ENCODE measurements at places on chromosomes 11 and 22.

DNA sequence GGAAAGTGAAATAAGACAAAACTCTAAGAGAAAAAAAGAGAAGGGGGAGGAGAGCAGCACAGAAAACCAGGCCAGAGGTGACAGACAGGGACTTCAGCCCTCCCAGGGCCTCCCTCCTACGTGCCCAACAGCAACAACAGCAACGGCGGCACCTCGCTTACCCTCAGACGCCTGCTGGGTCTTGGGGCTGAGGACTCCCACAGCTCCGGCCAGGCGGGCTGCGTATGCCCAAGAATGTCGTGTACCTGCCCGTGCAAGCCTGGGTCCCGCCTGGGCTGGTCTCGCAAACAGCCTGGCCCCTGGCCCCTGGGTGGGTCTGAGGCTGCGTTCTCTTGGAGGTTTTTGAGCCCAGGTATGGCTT is 30.5 kb downstream of the ARAP1 start:
- DNase-seq = no peak

DNA sequence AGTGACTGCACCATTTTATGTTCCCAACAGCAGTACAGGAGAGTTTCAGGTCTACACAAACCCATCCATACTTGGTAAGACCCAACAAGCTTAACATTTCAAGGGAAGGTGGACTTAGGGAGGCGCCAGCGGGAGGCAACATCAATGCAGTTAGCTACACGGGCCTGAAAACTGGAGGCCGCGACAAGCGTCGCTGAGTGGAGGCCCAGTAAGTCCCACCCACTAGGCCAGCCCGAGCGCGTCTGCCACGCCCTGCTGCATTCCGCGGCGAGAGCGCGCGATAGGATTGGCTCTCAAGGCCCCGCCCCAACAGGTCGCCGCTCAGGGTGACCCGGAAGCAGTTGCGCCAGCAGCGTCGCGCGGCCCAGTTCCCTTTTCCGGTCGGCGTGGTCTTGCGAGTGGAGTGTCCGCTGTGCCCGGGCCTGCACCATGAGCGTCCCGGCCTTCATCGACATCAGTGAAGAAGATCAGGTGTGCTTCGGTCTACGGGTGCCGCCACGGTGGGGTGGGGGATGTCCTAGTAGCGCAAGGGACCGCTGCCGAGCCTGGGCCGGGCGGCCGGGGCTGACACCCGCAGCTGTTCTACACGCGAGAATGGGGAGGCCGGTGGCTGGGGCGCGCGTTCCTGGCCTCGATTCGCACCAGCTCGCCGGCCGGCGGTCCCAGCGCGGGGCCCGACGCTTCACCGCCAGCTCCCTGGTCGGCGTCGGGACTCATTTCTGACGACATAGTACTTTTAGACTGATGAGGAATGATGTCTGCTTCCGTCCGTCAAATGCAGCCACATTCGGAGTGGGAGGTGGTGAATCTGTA is at the start of gene EIF3M:
Gene EIF3M (plus strand): TSS at position 373 of the 813 bp plus-strand sequence. CDS start 57 bp downstream, at position 430.
- DNase-seq = peak; percentile 95

- no peak for DNase-seq
Observed at GRCh38 chr11:134541355-134541754, 129.3 kb upstream of the B3GAT1 start.

DNA sequence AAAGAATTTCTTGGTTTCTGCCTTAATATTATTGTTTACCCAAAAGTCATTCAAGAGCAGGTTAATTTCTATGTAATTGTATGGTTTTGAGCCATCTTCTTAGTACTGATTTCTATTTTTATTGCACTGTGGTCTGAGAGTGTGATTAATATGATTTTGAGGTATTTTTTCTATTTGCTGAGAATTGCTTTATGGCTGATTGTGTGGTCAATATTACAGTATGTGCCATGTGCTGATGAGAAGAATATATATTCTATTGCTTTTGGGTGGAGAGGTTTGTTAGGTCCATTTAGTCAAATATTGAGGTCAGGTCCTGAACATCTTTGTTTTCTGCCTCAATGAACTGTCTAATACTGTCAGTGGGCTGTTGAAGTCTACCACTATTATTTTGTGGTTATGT is 20.7 kb upstream of the RAB38 start:
- DNase-seq = no peak

- DNase-seq = peak; percentile 52
Observed at GRCh38 chr22:46043816-46044620, 67.1 kb upstream of the WNT7B start.

GRCh38 chr11:58513747-58514367 is 6.0 kb upstream of the OR5B21 start:
- DNase-seq = peak; percentile 57

DNA sequence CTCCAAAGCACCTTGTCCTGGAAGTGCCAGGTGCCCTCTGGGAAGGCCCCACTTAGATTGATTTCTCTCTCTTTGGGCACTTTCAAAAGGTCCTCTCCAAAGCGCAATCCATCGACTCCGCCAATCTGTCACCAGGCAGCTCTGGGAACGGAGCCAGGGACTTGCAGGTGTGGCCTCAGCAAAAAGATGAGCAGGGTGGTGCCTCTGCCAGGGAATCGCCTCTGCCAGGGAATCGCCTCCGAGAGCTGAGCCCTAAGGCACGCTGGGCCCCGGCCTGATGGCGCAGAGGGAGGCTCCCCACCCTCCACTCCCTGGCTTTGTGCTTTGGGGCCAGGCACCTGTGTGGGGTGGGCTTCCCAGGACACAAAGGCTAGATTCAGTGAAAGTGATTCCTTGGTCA is 1391.3 kb downstream of the TBC1D22A start:
- no peak for DNase-seq

DNA sequence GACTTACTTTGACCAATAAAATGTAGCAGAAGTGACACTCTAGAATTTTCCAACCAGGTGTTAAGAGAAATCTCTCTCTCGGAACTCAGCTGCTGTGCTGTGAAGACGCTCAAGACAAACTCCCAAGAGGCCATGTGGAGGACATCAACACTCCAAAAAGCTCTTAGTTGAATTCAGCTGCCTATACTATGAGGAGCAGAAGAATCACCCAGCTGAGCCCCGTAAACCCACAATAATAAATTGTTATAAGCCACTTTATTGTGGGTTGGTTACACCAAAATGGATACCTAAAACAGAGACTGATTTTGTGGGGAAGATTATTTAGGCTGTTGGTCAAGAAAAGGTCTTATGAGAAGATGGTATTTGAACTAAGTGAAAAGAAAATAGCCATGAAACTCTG is 44.1 kb upstream of the FSHB start:
- no peak for DNase-seq

GRCh38 chr11:134682577-134682976 is 270.5 kb upstream of the B3GAT1 start:
- no peak for DNase-seq

DNA sequence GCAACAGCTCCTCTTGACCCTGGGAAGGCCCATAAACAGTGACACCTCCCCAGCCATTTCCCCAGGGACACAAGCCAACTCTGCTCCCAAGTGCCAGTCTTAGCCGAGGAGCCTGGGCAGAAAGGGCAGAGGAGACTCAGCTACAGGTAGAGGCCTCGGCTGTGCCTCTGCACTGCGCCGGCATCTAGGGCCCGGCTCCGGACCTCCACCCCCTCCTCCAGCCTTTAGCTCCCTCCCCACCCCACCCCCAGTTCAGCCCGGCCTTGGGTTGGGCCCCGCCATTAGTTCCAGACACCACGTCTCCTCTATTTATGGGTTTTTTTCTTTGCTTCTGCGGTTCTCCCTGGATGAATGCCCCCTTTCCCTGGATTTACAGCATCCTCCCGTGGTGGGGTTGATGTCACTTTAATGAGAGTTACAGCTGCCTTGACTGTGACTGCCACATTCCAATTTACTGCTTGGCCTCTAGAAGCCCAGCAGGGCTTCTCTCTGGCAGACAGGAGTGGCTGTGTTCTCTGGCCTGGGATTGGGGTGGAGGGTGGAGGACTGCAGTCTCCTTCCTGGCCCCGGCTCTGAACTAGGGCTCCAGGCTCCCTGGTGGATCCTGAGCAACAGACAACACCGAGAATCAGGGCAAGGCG is 13.5 kb upstream of the OAF start:
- no peak for DNase-seq

DNA sequence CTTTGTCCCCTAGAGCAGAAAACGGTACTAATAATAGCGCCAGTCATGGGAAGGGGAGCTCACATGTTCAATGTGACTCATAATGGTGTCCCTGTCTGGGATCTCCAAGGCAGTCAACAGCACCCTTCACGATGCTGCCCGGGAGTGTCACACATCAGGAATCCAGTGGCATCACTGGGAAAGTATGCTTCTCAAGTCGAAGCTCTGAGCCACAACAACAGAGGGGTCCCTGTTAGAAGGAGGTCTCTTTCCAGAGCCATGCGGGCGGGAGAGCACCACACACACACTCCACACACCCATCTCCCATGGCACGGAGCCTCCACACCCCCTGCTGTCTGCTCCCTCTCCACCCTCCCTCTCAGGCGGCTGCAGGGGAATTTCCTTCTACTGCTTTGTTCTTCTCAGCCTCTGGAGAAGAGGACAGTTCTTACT is 119.7 kb downstream of the ETS1 start:
- DNase-seq = no peak

DNA sequence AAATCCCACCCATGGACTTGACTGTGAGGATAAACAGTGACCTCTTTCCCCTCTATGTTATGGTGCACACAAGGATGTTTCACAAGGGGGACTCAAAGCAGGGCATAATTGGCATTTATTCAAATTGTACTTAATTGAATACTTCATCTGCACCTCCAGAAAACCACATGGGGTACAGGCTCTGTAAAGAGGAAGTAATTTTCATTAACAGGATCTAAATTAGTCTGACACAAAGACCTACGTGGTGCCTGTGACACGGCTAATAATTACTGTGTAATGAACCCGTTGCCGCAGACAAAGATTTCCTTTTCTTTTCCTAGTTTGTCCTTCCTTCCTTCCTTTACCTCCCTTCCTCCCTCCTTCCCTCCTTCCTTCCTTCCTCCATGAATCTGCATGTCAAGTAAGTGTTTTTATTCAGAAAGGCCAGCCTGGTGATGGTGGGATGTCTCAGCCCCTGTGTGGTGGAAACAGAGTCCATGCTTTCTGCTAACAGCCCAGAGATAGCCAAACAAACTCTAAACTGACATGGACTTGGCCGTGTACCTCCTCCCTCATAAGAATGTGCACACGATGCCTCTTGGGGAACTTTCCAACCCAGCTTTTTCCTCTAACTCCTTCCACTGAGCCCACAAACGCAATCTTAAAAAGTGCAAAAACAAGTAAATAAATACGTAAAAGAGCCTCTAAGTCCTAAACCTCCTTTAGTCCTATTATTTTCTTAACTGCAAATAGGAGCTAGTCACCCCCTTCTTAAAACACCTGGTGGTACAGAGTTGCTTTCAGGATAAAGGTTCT is 118.8 kb downstream of the INSC start:
- DNase-seq = peak; percentile 25

GRCh38 chr11:2527621-2528291 is 82.9 kb downstream of the KCNQ1 start:
- no peak for DNase-seq

GRCh38 chr11:22263613-22264012 is 70.7 kb downstream of the ANO5 start:
- no peak for DNase-seq

DNA sequence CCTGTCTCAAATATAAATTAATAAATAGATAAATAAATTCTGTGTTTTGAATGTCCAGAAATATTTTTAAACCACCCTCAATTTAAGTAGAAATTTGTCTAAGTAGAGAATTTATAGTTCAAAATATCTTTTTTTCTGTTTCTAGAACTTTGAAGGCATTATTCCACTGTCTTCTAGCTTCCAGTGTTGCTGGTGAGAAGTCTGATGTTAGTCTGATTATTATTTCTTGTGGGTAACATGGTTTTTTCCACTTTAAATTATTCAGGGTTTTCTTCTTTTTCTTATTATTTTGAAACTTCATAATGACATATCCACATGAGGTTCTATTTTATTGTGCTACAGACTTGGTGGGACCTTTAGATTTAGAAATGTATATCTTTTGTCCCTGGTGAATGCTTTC is 46.4 kb upstream of the HEPHL1 start:
- DNase-seq = no peak

DNA sequence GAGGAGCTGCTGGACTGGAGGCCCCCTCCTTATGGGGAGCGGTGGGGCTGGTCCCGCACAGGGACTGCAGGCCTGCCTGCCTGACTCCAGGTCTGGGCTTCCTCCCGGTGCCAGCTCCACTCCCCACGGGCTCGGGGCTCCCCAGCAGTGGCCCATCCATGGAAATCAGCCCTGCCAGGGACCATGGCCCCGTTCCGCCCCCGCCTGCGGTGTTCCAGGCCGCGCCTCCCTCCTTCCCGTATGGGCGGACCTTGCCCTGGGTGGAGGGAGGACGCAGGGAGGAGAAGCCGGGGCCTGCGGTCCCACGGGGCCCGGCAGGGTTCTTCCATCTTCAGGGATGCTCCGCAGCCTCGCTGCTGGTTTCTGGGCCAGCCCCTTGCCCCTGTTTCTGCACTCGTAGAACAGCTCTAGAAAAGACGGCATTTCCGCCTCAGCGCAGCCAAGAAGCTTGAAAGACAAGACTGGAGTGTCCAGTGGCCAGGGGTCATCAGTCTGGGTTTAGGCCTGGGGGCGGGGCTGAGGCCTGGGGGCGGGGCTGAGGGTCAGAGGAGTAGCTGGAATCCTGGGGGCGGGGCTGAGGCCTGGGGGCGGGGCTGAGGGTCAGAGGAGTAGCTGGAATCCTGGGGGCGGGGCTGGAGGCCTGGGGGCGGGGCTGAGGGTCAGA is 1330.6 kb downstream of the BRD1 start:
- DNase-seq = no peak

DNA sequence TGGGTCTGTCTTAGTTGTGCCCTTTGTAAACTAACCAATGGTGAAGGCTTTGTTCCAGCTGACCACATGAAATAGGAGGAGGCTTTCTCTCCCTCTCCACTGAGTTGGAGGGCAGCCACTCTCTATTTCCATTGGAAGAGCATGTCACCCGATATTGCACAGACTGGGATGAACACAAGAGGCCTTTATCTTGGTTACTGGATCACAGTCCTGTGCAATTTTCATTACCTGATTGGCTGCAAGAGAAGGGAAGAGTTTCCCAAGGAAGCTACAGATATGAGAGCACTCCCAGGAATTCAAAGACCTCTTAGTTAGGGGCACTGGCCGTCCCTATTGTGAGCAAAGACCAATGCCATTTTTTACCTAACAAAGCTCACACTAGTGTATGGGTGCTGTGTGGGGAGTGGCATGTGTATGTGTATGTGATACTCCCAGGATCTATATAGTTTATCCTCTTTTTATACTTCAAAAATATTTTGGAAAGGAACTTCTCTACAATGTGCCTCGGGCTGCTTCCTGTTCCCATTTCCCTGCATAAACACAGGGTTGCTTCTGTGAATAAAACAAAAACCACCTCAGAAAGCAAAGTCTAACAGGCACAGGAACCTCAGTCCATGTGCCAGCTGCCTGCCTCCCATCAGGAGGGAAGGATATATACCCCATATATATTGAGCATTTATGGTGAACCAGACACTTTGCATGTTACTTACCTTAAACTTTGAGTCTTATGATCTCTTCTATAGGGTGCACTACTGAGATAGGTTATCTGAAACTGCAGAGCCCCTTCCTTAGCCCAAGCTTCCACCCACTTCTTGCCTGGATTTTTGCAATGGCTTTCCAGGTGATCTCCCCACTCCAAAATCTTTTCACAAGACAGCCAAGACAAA is 126.5 kb downstream of the RASSF10 start:
- no peak for DNase-seq

GRCh38 chr11:106331176-106331575 is 253.7 kb downstream of the AASDHPPT start:
- no peak for DNase-seq
